ENCODE measurements at places on chromosomes 6 and 20. TPM values are rescaled to one million over a fixed set of nuclear protein-coding genes. Genes with fewer than 3 reads are reported as not detected.

- peaks cover 3% of the 10 kb centered on the region for H3K36me3 ChIP-seq
- H3K4me1 ChIP-seq: peaks cover 6% of the 10 kb centered on the region
- DNase-seq: no peak
- H3K4me3 ChIP-seq: no peak overlapping the region
Observed at GRCh38 chr6:11514672-11515071, 22.9 kb upstream of the TMEM170B start.

GRCh38 chr20:2326046-2326445 lies 30.2 kb downstream of the TGM3 start:
- no peaks in the 10 kb centered on the region for H3K4me1 ChIP-seq
- peaks cover 26% of the 10 kb centered on the region for H3K27me3 ChIP-seq
- H3K36me3 ChIP-seq: no peaks in the 10 kb centered on the region
- H3K27ac ChIP-seq: no peak overlapping the region
- no peak overlapping the region for H3K4me3 ChIP-seq

DNA sequence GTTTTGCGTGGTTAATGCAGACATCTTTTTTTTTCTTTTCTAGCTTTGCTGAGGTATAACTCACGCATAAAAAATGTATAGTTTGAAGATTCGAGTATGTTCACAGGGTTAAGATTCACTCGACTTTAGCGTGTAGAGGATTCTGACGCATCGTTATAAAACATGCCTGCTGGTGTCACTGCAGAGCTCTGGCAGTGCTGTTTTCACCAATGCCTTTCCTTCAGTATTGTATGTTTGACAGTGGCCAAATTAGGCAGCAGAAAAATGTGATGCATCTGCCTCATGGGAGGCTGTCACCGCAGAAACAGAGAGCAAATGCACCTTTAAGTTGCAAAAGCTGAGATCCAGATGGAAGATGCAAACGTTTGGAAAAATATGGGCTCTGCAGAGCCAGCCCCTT lies 18.0 kb upstream of the SIRPB2 start:
- peaks cover 50% of the 10 kb centered on the region for H3K27me3 ChIP-seq
- H3K36me3 ChIP-seq: no peaks in the 10 kb centered on the region
- no peak overlapping the region for H3K4me3 ChIP-seq
- no peak for DNase-seq

DNA sequence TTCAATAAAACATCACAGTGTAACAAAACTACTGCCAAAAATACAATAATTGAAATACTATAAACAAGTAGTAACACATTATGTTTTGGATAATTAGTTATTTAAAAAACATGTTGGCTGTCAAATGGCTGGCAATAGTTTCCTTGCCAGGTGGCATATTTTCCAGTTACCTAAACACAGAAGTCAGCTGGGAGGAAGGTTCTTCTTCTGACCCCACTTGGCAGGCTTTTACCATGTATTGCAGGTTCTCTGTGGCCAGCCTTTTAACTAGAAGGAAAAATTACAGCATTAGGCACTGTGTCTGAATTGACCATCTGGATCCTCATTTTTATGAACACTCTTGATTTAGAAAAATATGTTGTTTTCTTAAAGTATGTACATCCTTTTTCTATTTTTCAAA lies 131.4 kb downstream of the MMS22L start:
- H3K4me3 ChIP-seq: no peak overlapping the region
- H3K36me3 ChIP-seq: peaks cover 42% of the 10 kb centered on the region
- no peaks in the 10 kb centered on the region for H3K4me1 ChIP-seq
- no peak for DNase-seq
- H3K27me3 ChIP-seq: no peaks in the 10 kb centered on the region

DNA sequence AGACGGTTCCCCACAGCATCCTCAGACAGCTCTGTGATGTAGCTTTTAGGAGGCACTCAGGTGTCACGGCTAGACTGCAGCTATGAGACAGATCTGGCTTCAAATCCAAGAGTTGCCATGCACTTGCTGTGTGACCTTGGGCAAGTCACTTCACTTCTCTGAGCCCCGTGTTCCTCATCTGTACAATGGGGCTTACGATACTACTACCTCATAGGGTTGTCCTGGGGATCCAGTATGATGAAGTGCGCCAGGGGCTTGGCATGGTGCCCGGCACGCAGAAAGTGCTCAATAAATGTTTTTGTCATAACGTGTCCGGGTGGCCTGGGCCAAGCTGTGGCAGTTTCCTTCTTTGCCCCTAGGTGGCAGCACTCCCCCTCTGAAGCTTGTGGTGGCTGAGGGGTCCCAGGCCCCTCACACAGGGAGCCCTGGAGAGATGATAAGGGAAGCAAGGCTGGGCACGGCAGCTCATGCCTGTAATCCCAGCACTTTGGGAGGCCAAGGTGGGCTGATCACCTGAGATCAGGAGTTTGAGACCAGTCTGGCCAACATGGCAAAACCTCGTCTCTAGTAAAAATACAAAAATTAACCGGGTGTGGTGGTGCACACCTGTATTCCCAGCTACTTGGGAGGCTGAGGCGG lies 19.1 kb upstream of the CHMP4B start:
- DNase-seq: peak; percentile 68
- no peak overlapping the region for H3K4me3 ChIP-seq
- peak overlapping the region; percentile 29 for H3K27ac ChIP-seq
- peaks cover 25% of the 10 kb centered on the region for H3K4me1 ChIP-seq

SASH1 gene
- total RNA-seq: 0.03 TPM

MUC21 gene
- total RNA-seq: not detected

Data from activated CD8-positive, alpha-beta memory T cell treated with anti-CD3 and anti-CD28 coated beads, Interleukin-2, amount 10 ng/mL, durations not matched to agents 7 days and 5 days (primary cell).